ENCODE measurements at places on chromosomes 2 and 18. TPM values are rescaled to one million over a fixed set of nuclear protein-coding genes. Genes with fewer than 3 reads are reported as not detected.

DNA sequence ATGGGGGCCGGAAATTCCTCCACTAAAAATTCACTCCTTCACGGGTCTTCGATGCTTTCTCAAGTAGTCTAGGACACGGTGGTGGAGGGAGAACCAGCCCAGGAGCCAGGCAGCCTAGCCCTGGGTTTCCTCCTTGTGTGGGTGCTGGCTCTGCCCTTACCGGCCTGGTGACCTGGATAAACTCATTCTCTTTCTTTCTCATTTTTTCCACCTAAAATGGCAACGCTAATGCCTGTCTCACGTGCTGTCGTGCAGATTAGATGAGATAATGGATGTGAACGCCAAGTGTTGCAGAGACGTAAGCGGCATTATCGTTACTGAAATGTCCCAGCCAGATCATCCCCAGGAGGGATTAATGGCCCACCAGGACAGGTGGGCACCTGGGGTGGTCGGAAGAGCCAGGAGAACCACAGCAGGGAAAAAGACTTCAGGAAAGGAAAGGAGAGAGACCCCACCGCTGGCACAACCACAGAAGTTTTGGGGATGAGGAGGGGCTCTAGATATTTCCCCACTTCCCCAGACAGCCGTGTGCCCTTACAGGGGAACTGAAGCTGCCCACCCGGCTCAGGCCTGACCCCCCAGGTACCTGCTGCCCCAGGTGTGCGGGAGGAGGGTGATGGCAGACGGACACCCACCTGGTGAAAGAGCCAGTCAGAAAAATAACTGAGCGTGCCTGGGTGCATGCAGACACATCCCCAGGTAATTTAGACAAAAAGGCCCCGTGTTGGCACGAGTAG is 100.8 kb upstream of the ASAP2 start:
- DNase-seq, result no peak

- no peak for DNase-seq
Observed at GRCh38 chr2:37915773-37916172, 9.3 kb upstream of the RMDN2 start.

GRCh38 chr2:106183101-106183696 is 10.9 kb downstream of the UXS1 start:
- DNase-seq, result no peak

DNA sequence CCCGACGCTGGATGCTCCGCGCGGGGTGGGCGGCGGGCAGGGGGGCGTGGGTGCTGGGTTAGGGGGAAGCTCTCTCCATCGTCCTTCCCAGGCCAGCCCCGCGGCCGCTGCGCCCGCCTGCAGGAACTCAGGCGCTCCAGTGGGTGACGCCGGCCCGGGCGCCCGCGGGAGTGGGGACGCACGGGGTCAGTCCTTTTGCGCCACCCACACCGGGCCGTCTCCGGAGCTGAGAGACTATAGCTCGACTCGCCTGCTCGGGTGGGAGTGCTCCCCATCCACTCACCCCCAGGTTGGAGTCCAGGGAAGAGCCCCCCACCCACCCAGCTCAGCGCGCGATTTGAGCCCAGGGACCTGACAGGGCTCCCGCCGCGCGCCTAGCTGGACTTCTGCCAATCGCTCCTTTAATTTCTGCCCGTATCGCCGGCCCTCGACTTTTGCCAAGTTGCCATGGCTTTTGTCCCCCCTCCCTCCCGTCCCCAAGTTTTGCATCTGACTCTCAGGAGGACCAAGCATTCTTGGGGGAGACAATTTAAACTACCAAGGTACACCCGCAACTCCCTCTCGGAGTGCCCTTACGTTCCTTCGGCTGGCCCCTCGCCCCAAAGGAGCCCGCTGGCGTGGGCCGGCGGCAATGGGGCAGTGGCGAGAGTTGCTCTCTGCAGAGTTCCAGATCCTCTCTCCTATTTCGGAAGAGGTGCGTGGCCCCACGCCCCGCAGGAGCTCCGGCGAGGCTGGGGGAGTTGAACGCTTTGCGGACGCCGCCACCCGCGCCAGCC is 205.8 kb upstream of the SMAD2 start:
- DNase-seq, result peak; percentile 70

- DNase-seq, result no peak
Observed at GRCh38 chr18:48841381-48842258, 109.1 kb downstream of the SMAD7 start.

DNA sequence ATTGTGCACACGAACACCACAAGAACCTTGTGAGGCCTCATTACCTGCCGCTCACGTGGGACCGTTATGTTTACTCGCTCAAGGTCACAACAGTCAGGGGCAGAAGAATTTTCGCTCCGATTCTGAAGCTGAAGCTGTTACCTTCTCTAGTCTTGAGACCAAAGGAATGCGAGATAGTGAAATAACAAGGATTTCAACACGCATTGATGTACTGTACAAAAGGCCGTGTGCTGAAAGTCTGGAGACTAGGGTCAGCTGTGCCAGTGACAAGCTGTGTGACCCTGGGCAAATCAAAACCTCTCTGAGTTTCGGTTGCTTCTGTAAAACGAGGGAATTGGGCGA is 583 bp downstream of the NEMP2 start:
- peak; percentile 51 for DNase-seq

DNA sequence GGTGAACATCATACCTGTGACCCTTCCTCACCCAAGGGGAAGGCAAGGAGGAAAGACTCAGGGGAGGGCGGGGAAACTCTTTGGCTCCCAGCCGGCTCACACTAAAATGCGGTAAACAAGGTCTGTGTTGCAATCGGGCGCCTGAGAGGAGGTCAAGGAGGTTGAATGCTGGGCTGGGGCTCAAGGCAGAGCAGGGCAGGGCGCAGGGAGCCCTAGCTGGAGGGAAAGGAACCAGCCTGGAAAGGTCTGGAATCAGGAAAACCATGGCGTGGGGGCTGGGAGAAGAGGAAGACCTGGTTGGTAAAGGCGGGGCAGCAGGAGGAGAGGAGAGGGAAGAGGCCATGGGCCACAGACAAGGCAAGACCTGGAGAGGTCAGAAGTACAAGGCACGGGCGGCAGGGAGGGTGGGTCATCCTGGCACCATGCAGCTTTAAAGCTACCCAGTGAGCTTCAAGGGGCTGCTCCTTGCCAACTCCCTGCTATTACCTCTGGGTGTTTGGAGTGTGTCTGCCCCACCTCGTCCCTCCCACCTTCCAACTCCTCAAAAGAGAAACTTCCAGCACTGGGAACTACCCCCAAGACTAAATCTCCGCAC is 4.8 kb upstream of the TMEM37 start:
- peak; percentile 89 for DNase-seq

GRCh38 chr2:159042115-159042850 is 73.8 kb downstream of the TANC1 start:
- DNase-seq, result no peak

DNA sequence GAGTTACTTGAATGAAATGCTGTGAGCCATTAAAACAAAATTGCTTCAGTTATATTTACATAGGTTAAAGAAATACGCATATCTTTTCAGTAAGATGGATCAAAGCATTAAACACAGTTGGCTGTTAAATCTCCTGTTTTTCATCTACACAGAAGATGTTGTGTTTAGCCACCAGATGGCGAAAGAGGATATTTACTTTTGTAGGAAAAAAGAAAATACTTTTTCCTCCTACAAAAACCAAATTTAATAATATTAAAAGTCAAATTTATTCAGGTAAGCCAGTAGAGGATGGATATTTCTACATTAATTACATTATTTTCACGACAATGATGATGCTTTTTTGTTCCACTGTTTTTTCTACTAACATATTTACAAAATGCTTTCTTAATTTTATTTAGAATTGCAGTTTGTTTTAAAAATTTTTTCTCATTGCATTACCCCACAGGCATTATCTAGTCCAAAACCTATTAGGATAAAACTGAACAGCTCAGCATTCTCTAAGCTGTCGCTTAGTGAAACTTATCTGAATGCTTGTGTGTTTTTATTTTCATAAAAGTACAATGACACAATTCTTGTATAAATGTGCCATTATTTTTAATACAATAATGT is 173.7 kb downstream of the ASXL3 start:
- no peak for DNase-seq

- no peak for DNase-seq
Observed at GRCh38 chr2:170361090-170361936, 183.4 kb downstream of the MYO3B start.

GRCh38 chr2:222057347-222058073 is 241.3 kb downstream of the PAX3 start:
- no peak for DNase-seq

DNA sequence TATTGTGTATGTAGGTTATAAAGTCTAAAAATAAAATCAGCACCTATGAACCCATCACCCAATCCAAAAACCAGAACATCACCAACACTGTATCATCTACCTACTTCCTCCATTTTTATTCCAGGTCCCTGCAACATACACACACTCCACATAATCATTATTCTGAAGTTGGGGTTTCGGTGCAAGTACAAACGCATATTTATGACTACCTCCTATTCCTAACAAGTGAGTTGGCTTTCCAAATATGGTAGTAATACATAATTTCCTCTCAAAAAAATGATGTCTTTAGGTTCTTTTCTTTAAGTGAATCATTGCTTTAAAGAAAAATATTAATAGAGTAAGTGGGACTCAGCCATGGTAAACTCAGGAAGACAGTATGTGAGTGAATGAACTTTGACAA is 3.3 kb downstream of the ACVR1 start:
- no peak for DNase-seq

DNA sequence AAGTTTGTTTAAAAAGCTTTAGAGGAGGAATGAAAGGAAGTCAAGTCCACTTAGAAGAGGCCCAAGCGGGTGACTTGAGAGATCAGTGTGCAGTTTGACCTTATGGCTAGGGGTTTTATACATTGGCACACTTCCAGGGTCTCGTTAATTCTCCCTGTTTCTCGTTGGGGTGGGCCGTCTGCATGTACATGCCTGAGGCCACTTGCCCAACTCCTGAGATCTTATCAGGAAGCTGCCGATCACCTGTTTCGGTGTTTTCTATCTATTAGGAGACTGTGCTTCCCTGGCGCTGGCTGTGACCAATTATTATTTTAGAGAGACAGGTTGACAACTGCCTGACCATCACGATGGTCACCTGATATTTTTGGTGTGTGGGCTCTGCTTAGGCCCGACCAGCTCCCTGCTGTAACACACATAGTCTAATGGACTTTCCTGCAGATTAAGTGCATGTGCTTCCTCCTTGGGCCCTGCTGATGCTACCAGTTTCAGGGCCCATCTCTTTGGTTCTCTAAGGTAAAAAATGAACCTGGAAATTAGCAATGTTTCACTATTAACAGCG is 31.0 kb upstream of the MSH6 start:
- DNase-seq, result no peak

DNA sequence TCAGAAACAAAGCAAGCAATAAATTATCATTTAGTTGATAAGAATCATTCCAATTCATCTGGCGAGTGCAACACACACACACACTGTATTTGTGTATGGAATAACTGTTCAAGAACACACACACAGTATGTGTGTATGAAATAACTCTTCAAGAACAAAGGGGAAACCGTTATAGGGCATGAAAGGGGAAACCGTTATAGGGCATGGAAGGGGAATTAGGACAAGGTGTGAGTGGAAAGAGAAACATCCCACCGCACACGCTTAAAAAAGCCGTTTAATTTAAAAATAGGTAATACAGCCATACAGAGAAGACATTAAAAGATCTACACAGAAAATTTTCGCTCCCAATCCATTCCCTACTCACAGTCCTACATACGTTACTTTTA is 607 bp upstream of the TSN start:
- DNase-seq, result no peak

- DNase-seq, result no peak
Observed at GRCh38 chr2:217256251-217256650, 396.4 kb upstream of the TNP1 start.

DNA sequence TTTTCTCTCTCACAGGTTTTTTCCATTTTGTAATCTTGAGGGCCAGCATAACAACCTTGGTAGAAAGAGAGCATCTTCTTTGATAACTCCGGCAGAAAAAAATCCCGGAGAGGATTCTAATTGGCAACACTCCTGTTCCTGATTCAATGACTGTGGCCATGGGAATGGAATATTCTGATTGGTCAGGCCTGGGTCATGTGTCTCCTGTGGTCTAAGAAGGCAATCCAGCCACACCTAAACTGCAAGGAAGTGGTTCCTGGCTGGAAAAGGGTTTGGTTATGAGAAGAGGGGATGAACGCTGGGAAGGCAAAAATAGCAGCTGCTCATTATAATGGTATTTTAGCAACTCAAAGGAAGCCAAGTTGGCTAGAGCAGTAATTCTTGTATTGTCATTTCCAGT is 24.8 kb upstream of the ZNF638 start:
- no peak for DNase-seq

GRCh38 chr18:46072376-46072867 is 362 bp upstream of the PSTPIP2 start:
- DNase-seq, result no peak

GRCh38 chr2:7845332-7845731 is 836.5 kb upstream of the ID2 start:
- DNase-seq, result no peak

GRCh38 chr18:65073060-65073550 is 677.7 kb upstream of the CDH7 start:
- DNase-seq, result no peak

GRCh38 chr2:17196380-17196779 is 321.9 kb downstream of the RAD51AP2 start:
- DNase-seq, result no peak

GRCh38 chr18:392928-393573 is 107.5 kb downstream of the COLEC12 start:
- DNase-seq, result no peak

- DNase-seq, result peak; percentile 54
Observed at GRCh38 chr18:63161761-63162195, 157.8 kb downstream of the BCL2 start.

GRCh38 chr2:139083121-139083520 is 302.9 kb upstream of the NXPH2 start:
- DNase-seq, result no peak

GRCh38 chr2:183866666-183867065 is 731.7 kb upstream of the ZNF804A start:
- no peak for DNase-seq

DNA sequence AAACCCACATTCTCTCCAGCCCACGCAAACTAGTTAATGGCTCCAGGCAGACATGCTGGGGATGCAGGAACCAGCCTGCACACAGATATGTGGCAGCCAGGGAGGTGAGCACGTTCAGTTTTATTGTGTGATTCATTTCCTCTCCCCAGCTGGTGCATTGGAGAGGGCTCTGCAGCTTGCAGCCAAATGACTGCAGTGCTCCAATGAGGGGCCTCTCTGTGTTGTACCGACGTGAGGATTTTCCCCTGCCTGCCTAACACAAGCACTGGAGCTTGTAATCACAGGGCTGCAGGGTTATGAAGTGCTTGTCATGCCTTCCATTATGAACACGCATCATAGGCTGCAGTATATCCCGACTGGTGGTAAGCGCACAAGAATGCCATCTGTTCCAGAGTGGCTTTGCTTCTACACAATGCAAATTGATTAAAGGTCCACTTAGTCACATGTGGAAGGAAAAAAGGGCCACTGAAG is 92.3 kb upstream of the THUMPD2 start:
- no peak for DNase-seq

The LIMS4 gene
- 1.2 TPM for total RNA-seq

The MYL1 gene
- not detected for total RNA-seq

The PRLH gene
- total RNA-seq, result not detected

The SLC4A5 gene
- total RNA-seq, result 2.2 TPM

The C2orf72 gene
- total RNA-seq, result 54.8 TPM

The CPS1 gene
- 0.70 TPM for total RNA-seq

The WNT10A gene
- total RNA-seq, result 0.31 TPM
